ENCODE measurements at places on chromosomes 12 and 14.

- no peak for DNase-seq
Measured at GRCh38 chr14:69876221-69876847, 2.9 kb upstream of the SMOC1 start.

- no peak for DNase-seq
Measured at GRCh38 chr12:38890102-38890855, 15.1 kb downstream of the CPNE8 start.

DNA sequence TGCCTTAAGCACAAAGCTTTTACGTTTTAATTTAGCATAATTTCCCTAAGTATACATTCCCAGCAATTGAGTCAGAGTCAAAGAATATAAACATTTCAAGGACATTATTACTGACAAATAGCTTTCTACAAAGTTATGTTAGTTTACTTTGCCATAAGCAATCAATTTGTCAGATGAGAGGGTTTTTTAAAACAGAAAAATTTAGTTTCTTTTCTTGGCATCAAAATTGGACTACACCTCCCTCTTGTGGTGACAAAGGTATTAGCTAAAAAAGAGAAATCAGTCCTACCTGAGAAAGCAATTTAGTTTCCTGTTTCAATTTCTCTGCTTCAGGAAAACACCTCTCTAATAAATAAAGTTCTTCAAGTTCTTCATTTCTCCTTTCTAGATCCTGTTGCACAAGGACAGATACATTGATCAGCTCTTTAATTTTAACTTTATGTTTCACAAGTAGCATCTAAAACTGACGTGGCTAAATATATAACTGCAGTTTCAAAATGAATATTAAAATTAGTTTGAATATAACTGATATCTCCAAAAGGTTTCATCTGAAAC is 39.9 kb downstream of the DNAI7 start:
- peak; percentile 13 for DNase-seq

DNA sequence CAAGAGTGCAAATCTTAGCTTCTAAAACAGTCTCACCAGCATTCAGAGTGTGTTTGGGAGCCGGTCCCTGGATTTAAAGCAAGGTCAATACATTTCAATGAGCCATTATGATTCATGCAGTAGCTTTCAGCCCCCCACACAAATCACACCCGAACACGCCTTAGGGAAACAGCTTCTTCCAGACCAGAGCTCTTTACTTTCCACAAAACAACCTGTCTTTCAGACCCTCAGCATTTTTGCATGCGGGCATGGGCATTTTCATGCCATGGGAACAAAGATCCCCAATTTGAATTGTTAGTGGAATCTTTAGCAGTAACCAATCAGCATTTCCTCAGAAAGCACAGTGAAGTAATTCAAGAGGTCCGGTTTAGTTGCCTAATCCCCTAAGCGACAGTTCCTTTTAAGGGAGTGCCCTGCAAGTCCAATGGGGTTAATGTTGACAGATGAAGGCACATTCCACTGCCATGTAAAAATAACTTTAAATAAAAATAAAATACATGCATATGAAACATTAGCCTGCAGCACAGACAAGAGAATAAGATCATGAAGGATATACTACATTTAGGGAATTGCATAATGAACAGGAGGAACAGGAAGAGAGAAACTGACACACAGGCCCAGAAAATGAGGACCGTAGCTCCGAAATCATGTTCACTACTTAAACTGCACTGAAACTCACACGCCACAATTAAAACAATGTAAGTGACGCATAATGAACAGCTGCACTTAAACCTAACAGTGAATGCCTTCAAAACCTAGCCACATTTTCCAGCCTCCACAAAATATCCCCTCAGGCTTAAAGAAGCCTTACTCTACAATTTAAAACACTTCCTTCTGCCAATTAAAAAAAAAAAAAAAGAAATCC is 4.0 kb downstream of the VPS37B start:
- peak; percentile 33 for DNase-seq

DNA sequence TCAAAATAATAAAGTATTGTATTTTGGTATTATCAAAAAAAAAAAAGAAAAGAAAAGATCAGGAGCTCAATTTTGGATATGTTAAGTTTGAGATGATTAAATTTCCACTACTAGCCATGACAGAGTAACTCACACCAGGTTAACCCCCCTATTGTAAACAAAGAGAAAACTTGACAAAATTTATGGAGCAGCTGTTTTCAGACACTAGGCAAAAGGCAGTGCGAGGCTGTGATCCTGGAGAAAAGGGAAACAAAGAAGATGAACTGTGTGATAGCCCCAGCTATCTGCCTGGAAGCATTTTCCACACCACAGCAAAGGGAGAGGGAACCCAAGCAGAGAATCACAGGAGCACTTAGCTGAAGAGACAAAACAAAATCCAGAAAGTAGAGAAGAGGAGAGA is 145.0 kb downstream of the KIF21A start:
- DNase-seq = no peak

DNA sequence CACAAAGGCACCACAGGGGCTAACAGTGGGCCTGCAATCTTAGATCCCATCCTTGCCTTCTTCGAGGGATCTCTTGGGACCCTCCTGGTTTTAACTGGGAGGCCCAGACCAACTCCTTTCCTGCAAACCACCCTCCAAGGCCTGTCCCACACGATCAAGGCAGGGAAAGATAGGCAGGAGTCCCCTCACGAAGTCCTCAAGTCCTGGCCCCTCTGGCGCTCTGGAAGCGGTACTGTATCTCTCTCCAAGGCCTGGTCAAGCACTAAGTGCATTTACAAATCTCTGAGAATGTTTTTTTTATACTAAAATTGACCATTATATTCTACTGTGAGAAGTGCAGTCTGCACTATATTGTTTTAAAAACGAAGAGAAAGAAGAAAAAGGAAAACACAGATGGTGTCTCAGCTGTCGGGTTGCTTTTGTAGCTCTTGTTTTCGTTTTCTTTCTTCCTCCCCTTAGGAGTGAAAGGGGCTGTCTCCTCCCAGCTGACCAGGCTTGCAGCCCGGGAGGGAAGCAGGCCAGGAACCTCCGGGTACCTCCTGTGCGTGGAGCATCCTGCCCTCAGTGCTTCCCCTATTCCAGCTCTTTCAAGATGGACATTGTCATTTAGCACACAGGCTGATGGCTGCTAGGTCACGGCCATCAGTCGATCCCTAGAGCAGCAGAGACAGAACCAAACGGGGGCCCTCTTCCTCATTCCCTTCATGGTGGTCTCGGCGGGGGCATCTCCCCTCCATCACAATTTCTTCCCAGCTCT is 56.7 kb downstream of the FAM222A start:
- no peak for DNase-seq

DNA sequence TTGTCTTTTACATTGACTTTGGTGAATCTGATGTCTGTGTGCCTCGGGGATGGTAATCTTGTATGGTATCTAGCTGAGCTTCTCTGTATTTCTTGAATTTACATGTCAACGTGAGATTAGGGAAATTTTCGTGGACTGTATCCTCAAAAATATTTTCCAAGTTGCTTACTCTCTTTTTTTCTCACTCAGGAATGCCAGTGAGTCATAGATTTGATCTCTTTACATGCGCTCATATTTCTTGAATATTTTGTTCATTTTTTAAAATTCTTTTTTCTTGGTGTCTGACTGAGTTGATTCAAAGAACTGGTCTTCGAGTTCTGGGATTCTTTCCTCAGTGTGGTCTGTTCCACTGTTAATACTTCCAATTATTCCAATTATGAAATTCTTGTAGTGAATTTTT is 207.7 kb downstream of the RAD51B start:
- no peak for DNase-seq

GRCh38 chr14:61813096-61813606 is 50.9 kb downstream of the SNAPC1 start:
- DNase-seq = no peak

DNA sequence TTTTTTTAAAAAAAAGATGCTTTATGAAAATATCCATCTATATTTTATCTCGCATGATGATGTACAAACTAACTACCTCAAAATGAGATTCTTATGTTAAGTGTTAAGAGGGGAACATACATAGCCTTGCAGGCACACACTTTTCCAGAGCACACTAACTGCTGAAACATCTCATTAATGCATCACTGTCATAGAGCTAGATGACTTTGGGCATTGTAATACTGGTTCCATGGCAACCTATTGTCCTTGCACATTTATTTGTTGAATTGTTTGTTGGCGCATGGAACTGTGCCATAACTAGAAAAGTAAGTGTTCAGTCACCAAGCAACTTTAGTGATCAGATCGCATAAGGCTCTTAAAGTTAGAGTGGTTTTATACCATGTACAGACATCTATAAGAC is 348.3 kb downstream of the GALC start:
- DNase-seq = no peak

- no peak for DNase-seq
Measured at GRCh38 chr14:22796087-22796707, 19.0 kb downstream of the SLC7A7 start.

DNA sequence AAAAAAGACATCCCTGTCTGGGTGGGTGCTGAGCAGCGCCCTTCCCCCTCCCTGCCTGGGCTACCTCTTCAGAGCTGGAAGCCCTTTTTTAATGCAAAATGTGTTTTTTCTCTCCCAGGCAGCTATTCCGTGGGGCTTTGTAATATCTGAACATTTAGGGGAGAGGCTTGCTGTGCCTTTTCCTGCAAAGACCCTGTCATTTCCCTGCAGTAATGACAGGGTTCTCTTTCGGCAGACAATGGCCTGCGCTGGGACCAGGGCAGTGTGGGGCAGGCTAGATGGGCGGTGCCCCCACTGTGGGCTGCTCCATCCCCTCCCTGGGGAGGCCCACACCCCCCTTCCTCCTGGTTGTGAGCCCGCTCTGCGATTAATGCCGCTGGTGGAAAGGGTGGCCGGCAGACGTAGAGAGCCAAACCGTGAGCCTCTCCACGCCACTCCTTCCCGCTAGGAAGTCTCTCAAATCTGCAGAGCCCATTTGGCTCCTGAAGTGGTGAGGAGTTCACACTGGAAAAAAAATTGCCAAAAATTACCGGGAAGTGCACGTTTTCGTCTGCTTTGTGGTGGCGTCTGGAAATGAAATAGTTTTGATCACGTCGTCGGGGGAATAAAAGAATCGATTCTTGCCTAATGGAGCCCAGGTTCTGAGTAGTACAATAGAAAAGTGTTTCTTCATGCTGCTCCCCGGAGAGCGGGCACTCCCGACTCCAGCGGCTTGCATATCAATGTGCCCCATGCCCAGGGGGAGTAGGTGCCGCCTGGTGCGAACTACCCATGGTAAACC is 31.5 kb downstream of the KIF26A start:
- DNase-seq = no peak

- peak; percentile 46 for DNase-seq
Measured at GRCh38 chr12:41277100-41277945, 89.2 kb downstream of the PDZRN4 start.

DNA sequence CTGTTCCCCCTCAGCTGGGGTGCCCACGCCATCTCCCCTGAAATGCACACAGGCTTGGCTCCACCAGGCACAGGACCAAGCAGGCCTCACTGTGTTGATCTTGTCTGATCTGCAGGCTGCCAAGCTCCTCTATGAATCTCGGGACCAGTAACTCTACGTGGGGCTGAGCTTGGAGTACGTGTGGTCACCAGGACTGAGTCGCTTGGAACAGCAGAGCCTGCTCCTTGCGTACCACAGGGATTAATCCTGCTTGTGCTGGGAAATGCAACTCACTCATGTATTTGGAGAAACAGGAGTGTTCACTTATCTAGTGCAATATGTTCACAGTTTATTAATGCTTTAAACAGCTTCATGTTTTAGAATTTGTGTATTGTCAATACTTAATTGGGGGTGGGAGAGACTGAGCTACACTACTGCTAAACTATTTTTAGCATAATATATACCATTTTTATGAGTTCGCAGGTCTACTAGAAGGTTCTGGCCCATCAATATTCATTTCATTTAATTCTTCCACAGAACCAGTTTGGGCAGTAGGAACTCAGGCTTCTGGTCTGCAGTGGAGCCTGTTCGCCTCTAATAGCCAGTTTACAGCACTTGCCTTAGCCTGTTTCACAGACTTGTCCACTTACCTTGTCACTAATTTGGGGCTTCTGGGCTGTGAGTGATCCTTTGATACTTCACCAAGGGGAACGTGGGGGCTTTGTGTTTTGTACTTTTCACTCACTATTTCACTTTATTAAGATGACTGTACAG is 17.4 kb downstream of the ZFYVE21 start:
- DNase-seq = peak; percentile 67

DNA sequence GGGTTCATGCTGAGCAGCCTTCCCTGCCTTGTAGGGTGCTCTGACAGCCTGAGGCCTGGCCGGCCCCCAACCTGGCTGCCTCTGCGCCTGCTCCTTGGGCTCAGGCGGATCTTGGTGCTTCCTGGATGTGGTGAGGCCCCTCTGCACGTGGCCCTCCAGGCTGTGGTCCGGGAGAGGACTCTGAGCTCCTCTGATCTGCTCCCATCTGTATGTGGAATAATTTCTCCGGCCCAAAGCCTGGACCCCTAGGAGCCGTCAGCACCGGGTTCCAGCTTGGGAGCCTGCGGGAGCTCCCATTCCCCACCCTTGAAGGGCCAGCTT is 21.3 kb upstream of the EIF2B2 start:
- no peak for DNase-seq

DNA sequence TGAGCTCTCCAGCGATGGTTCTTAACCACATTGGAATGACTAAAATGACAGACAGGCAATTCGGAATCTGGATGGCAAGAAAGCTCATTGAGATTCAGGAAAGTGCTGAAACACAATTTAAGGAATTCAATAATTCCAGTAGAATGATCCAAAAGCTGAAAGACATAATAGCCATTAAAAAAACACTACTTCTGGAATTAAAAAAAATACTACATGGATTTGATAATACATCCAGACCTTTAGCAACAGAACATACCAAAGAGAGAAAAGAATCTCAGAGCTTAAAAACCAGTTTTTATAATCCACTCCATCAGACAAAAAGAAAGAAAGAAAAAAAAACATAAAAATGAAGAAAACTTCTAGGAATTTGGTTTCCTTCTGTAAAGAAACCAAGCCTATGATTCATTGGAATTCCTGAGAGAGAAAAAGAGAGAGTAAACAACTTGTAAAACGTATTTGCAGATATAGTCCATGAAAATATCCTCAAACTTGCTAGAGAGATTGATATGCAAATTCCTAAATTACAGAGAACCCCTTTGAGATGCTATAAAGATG is 52.8 kb downstream of the SLCO1B1 start:
- no peak for DNase-seq

DNA sequence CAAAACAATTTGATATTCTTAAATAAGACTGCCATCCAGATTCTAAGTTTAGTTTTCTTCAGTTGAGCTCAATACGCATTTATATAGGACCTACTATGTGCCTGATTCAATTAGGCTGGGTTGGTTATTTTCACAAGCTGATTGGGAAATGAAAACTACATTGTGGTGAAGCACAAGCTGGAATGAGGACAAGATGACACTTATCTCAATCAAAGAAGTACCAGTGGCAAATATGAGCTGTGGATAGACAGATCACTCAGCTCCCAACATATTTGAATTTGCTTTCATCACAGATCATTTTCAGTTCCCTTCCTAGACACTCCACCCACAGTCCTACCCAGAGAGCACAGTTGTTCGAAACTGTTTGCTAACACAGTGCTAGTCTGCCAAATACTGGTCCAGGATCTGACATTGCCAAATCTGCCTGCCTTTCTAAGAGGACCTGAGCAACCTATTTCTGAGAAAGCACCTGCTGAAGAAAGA is 74.7 kb downstream of the LLPH start:
- no peak for DNase-seq

DNA sequence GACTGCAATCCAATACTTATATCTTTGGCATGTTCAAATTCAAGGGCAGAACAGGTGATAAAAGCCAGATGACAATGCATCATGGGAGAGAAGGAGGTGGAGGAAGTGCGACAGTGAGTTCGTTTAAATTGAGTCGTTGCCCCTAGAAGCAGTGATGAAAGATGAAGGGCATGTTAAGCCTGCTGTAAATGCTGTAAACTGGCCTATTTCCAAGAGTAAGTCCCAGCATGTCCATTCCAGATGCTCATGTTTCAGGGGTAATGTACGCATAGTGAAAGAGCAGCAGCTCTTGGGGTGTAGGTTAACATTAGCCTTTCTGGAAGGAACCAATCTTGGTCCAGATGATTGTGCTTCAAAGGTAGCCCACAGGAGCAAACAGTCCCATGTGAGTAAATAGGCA is 97.1 kb downstream of the C2CD5 start:
- DNase-seq = no peak
